ENCODE measurements at places on chromosomes 1 and 21. TPM values are rescaled to one million over a fixed set of nuclear protein-coding genes. Genes with fewer than 3 reads are reported as not detected.

DNA sequence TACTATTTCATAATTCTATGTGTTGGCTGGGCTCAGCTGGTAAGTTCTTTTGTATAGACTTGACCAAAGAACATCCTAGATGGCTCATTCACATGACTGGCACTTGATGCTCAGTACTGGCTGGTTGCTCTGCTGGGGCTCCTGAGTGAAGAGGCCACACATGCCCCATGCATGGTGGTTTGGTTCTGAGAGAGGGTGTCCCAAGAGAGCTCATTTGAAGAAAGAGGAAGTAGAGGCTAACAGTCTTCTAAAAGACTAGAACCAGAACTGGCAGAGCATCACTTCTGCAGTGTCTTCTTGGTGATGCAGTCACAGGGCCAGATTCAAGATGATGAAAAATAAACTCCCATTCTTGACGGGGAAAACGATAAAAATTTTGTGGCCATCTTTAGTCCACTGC is 5.2 kb upstream of the BACH1 start:
- H3K4me3 ChIP-seq, result no peak overlapping the region

GRCh38 chr1:77282866-77283539 is 1.2 kb downstream of the AK5 start:
- H3K36me3 ChIP-seq, result no peaks in the 10 kb centered on the region
- peaks cover 20% of the 10 kb centered on the region for H3K4me1 ChIP-seq
- no peak overlapping the region for H3K27ac ChIP-seq
- H3K4me3 ChIP-seq, result no peak overlapping the region
- no peak for DNase-seq

The APOBEC4 gene
- not detected for total RNA-seq

- H3K36me3 ChIP-seq, result no peaks in the 10 kb centered on the region
- no peak overlapping the region for H3K27ac ChIP-seq
- H3K4me3 ChIP-seq, result no peak overlapping the region
- H3K27me3 ChIP-seq, result no peaks in the 10 kb centered on the region
- no peaks in the 10 kb centered on the region for H3K4me1 ChIP-seq
These were observed 158.6 kb upstream of the C1orf174 start for GRCh38 chr1:4058706-4059105.

GRCh38 chr1:171879556-171879955 is 38.3 kb downstream of the DNM3 start:
- peaks cover 4% of the 10 kb centered on the region for H3K27me3 ChIP-seq
- H3K4me1 ChIP-seq, result no peaks in the 10 kb centered on the region
- no peaks in the 10 kb centered on the region for H3K36me3 ChIP-seq
- H3K4me3 ChIP-seq, result no peak overlapping the region
- H3K27ac ChIP-seq, result no peak overlapping the region
- no peak for DNase-seq

The LAMC1 gene
- 96.6 TPM for total RNA-seq

- no peaks in the 10 kb centered on the region for H3K36me3 ChIP-seq
- DNase-seq, result no peak
- H3K4me1 ChIP-seq, result peaks cover 10% of the 10 kb centered on the region
- H3K27ac ChIP-seq, result no peak overlapping the region
These were observed 88.7 kb downstream of the ITPKB start for GRCh38 chr1:226650236-226650841.

GRCh38 chr1:103171041-103171590 is 62.8 kb upstream of the COL11A1 start:
- H3K4me3 ChIP-seq, result no peak overlapping the region
- H3K27me3 ChIP-seq, result no peaks in the 10 kb centered on the region
- no peak for DNase-seq
- no peak overlapping the region for H3K27ac ChIP-seq
- H3K36me3 ChIP-seq, result no peaks in the 10 kb centered on the region

GRCh38 chr1:220527908-220528678 is at the start of gene MARK1:
Gene MARK1, plus strand, starts transcription at chr1:220528136. Its CDS starts 687 bp downstream, at chr1:220528823.
- H3K4me1 ChIP-seq, result peaks cover 17% of the 10 kb centered on the region
- DNase-seq, result peak; percentile 41
- H3K36me3 ChIP-seq, result no peaks in the 10 kb centered on the region
- H3K27ac ChIP-seq, result peak within 1 kb of the TSS; percentile 56
- H3K27me3 ChIP-seq, result no peaks in the 10 kb centered on the region
- H3K4me3 ChIP-seq, result peak within 1 kb of the TSS; percentile 46

The COX20 gene
- total RNA-seq, result 35.3 TPM

GRCh38 chr21:38323721-38324531 is 67.1 kb downstream of the KCNJ15 start:
- no peaks in the 10 kb centered on the region for H3K27me3 ChIP-seq
- H3K4me3 ChIP-seq, result no peak overlapping the region
- DNase-seq, result no peak
- H3K4me1 ChIP-seq, result no peaks in the 10 kb centered on the region
- H3K36me3 ChIP-seq, result no peaks in the 10 kb centered on the region

- H3K4me3 ChIP-seq, result no peak overlapping the region
- H3K27me3 ChIP-seq, result no peaks in the 10 kb centered on the region
These were observed 1536.7 kb upstream of the B3GALT2 start for GRCh38 chr1:194723067-194723466.

- H3K4me3 ChIP-seq, result no peak overlapping the region
- H3K4me1 ChIP-seq, result peaks cover 39% of the 10 kb centered on the region
- H3K27ac ChIP-seq, result no peak overlapping the region
- H3K27me3 ChIP-seq, result no peaks in the 10 kb centered on the region
- DNase-seq, result no peak
These were observed 3.6 kb downstream of the FAM89A start for GRCh38 chr1:231036416-231036815.

DNA sequence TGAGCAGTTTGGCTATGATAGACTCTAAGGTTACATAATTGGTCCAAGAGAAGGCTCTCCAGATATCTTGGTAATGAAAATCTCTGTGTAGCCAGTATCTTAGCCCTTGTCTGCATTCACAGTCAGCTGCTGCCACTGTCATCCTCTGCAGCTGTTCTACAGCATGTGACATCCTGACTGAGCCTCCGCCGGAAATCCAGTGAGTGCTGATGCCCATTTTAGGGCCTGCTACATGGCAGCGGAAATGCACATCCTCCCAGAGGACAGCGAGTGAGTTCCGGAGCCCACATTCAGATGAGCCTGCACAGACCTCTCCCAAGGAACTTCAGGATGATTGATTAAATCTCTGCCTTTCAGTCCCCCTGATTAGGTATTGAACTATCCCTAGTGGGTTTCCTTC is 237.1 kb downstream of the HHIPL2 start:
- no peaks in the 10 kb centered on the region for H3K4me1 ChIP-seq
- H3K27me3 ChIP-seq, result no peaks in the 10 kb centered on the region

DNA sequence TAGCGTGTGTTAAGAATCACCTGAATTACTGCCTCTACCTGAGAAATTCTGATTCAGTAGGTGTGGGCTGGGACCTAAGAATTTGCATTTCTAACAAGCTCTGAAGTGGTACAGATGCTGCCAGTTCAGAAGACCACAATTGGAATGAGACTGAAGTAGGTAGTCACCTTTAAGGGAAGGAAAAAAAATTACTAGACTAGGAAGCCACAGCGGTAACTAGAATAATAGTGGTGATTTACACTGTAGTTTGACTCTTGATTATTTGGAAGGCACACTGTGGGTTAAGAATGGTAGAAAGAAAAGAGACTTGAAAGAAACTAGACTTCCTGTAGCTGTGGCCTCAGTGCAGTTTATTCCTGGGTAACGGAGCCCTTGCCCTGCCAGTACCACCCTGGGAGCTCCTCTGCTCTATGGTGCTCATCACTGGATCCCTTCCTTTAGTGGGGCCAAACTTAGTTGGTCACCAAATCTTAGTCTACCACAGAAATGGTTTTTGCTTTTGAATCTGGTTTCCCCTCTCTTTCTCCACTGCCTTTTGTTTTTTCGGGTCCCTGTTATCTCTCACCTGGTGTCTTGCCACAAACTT is 43.6 kb downstream of the ARID1A start:
- H3K36me3 ChIP-seq, result peaks cover 7% of the 10 kb centered on the region
- H3K27me3 ChIP-seq, result no peaks in the 10 kb centered on the region
- no peak overlapping the region for H3K4me3 ChIP-seq

DNA sequence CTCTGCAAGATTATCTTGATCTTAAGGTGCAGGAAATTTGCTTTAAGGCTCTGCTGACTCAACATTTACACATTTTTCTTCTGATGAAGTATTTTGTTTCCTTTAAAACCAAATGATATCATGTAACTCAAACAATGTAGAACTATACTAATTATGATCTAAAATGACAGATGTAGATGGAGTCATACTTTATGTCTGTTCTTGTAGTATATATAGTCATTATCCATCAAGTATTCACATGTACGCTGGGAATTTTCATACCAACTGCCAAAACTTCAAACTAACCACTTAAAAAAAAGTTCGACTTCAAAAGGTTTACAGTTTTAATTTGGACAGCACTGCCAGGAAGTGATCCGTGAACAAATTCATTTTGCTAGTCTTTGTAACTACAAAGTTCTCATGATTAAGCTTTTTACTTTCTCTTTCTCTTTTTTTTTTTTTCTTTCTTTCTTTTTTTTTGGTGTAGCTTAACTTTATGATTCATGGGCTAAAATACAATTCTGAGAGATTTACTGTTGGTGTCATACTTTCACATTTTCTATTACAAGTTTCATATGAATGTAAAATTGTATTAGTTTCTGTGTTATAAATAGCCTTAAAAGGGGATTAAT is 509.0 kb upstream of the CXADR start:
- no peak for DNase-seq
- H3K4me1 ChIP-seq, result no peaks in the 10 kb centered on the region
- H3K27me3 ChIP-seq, result no peaks in the 10 kb centered on the region
- no peak overlapping the region for H3K27ac ChIP-seq

The TNFAIP8L2 gene
- total RNA-seq, result 1.6 TPM

GRCh38 chr1:51553911-51554310 is 34.8 kb upstream of the EPS15 start:
- H3K27ac ChIP-seq, result no peak overlapping the region
- no peaks in the 10 kb centered on the region for H3K4me1 ChIP-seq
- H3K27me3 ChIP-seq, result no peaks in the 10 kb centered on the region
- no peak for DNase-seq
- H3K36me3 ChIP-seq, result no peaks in the 10 kb centered on the region
- no peak overlapping the region for H3K4me3 ChIP-seq

The USH2A gene
- 0.33 TPM for total RNA-seq

All from body of pancreas (tissue), 4 donors.